Ovary (tissue), 10 donors: ENCODE measurements at places on chromosomes 5 and 9.

- no peak for DNase-seq
Observed at GRCh38 chr5:152505442-152506042, 100.5 kb upstream of the NMUR2 start.

DNA sequence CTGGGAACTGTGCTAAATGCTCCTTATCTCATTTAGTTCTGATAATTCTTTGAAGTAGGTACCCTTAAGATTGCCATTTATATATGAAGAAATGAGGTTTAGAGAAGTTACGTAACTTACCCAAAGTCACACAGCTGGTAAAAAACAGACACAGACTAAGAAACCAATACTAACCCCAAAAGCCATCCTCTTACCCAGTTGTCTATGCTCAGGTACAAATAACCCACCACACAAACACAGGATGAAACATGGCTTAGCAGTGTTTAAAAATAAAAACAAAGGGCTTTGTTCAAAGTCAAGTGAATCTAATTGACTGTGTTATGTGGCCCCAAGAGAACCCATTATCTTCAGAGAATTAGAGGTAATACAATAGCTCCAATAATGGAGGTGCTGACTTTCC, 37.0 kb upstream of the IL7R start:
- DNase-seq: no peak

DNA sequence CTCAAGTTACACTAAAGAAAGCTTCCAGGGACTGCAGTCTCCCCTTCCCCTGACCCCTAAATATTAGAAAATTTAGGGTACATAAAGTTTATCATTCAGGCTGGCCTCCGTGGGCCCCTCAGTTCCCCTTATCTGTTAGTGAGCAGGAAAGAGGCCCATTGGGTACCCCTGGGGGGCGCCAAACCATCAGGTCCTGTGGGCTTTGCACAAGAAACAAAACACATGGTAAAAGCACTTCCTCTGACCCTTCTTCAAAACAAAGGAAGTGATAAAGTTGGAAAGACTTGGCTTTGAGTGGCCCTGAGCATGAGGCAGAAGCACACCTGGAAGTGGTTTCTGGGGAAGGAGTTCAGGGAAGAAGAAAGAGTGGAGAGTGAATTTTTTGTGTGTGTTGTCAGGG, 213.0 kb downstream of the SMARCA2 start:
- no peak for DNase-seq

- DNase-seq: no peak
Observed at GRCh38 chr5:123422433-123423277, 548 bp downstream of the CEP120 start.

GRCh38 chr9:17121264-17121663, 13.6 kb upstream of the CNTLN start:
- no peak for DNase-seq

- no peak for DNase-seq
Observed at GRCh38 chr5:107831612-107832395, 161.1 kb upstream of the EFNA5 start.

DNA sequence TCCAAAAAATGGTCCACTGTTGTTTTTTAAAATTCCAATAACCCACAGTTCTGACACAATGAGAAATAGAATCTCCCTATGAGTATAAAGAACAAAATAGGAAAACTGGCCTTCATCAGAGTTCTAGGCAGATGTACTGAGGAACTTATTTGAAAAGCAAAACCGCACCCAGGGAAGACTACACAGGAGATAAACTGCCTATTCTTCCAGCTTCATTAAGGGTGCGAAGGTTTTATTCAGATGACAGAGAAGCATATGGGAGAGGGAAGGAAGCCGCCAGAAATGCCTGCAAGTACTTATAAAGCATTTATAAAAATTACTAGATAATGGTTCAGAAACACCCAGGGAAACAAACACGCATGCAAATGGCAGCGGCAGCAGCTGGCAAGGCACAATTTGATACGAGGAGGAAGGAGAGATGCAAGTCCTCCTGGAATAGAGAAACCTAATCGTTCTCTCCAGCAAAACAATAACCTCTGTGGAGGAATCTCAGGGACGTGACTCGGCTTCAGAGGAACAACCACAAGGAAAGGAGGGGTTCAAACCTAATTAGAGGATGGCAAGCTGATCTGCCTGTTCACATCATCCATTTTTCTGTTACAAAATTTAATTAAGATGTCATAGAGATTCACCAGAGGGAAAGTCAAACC, 9.0 kb downstream of the TTLL11 start:
- DNase-seq: no peak

GRCh38 chr9:114176624-114177291, 21.4 kb downstream of the COL27A1 start:
- DNase-seq: no peak

DNA sequence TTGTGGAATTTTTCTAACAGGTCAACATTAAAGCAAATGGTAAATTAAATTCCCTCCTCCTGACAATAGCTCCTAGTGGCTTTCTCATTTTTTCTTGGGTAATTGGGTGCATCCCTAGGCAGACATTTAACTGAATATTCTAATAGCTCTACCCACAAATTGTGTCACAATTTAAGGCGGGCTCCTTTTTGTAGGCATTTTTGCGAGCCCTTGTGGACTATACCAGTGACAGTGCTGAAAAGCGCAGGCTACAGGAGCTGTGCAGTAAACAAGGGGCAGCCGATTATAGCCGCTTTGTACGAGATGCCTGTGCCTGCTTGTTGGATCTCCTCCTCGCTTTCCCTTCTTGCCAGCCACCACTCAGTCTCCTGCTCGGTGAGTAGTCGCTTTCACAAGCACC, 20.0 kb downstream of the MTRR start:
- DNase-seq: no peak

GRCh38 chr5:115246361-115246991, 16.2 kb downstream of the PGGT1B start:
- DNase-seq: no peak

GRCh38 chr5:121029536-121030245, 565.6 kb downstream of the PRR16 start:
- no peak for DNase-seq

DNA sequence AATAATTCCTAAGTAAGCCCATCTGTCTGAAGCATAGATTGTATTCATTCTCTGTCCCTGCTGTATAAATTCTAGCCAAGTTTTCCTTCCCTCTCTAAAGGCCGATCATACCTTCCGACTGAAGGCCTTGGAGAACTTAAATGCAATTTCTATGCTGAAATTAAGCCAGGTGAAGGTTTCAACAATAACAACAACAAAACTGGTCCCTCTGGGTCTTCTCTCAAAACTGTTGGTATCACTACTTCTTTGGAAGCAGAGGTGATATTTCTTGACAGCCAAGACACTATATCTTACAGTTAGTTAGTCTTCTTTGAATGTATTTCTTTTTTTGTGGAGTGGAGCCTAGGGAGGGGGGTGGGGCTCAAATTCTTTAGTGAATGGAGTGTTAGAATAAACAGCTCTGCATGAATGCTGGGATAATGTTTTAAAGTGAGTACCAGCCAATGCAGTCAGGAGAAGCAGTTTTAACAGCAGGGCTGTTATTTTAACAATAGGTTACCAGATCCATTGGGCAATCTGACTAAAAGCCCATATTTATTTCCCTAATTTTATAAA, 508.9 kb downstream of the EBF1 start:
- no peak for DNase-seq

DNA sequence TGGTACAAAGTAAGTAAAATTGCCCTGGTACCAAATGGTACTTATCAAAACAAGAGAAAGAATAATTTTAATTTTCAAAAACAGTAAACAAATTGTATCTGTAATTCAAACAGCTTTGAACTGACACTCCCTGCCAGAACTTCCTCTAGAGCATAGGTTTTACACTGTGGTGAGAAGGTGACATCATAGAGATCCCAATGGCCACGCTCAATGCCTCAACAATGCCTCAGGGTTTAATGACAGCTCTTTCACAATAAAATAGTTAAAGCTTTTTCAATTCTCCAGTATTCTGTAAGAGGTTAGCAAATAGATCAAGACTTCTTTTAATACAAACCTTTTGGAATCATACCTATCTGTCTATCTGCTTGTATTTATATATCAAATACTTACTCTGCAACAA, 437.1 kb downstream of the PRR16 start:
- no peak for DNase-seq

DNA sequence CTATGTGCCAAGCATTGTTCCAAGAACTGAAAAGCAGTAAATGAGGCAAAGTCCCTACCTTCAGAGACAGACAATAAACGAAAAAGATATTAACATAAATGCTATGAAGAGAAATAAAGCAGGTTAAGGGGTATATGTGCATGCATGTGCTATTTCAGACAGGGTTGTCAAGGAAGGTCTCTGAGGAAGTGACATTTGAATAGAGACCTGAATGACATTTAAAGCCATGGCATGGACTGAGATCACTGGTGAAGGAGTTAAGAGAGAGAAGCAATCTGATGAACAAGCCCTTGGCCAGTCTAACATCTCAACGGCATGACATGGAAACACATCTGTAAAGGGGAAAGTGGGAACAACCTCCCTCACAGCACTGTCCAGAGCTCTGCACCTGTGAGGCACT, 14.5 kb downstream of the FBXO10 start:
- DNase-seq: no peak

DNA sequence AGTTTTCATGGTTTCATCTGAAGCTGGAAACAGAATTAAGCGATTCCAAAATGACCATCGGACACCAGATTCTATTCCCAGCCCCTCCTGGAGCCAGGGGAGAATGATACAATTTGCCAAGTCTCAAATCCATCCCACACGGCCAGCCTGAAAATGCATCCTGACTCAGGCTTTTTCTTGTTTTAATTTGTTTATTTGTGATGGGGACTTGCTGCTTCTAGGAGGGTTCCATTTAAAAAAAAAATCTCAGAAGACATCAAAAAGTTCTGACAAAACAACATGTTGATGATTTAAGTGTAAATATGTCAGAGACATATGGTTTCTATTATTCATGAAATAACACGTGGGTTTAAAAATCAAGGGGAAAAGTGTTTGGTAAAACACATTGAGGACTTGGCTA, 173.2 kb downstream of the GAS1 start:
- no peak for DNase-seq

DNA sequence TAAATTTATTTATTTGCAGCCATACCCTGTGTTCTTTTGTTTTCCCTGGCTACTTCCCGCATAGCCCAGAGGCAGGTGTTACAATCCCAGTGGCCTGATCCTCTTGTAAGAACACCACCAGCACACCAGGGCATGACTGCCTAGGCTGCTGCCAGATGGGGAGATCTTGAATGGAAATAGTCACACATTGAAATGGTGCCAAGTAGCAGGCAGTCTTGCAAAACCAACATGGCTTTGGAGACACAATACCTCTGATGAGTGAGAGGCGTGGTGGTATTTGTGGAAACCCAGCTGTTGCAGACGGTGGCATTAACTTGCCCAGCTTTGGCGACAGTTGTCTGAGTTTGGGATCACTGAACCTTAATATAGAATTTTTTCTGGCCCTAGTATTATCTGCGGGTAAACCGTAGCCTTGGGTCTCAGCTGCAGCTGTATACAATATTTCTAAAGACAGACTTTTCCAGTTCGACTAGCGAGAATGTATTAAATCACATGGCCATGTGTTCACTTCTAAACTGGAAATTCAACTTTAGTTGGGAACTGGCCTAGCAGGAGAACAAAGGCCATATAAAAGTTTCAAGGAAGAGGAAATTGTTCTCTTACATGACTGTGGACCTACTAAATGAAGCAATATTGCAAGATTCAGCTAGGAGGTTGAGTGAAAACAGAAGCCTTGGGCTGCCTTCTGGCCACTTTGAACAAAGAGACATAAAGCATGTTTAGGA, 277.0 kb downstream of the SMARCA2 start:
- no peak for DNase-seq
